AML-193 (cell line): ENCODE measurements at places on chromosomes 4 and X.

DNA sequence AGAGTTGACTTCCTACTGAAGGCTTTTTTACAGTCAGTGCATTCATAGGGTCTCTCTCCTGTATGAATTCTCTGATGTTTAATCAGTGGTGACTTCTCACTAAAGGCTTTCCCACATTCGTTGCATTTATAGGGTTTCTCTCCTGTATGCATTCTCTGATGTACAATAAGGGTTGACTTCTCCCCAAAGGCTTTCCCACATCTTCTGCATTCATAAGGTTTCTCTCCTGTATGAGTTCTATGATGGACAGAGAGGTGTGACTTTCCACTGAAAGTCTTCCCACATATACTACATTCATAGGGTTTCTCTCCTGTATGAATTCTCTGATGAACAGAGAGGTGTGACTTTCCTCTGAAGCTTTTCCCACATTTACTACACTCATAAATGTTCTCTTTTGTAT lies 45.2 kb downstream of the ZNF674 start:
- no peak for DNase-seq

- DNase-seq: no peak
Measured at GRCh38 chr4:131613086-131613823, 1535.8 kb upstream of the PCDH10 start.

DNA sequence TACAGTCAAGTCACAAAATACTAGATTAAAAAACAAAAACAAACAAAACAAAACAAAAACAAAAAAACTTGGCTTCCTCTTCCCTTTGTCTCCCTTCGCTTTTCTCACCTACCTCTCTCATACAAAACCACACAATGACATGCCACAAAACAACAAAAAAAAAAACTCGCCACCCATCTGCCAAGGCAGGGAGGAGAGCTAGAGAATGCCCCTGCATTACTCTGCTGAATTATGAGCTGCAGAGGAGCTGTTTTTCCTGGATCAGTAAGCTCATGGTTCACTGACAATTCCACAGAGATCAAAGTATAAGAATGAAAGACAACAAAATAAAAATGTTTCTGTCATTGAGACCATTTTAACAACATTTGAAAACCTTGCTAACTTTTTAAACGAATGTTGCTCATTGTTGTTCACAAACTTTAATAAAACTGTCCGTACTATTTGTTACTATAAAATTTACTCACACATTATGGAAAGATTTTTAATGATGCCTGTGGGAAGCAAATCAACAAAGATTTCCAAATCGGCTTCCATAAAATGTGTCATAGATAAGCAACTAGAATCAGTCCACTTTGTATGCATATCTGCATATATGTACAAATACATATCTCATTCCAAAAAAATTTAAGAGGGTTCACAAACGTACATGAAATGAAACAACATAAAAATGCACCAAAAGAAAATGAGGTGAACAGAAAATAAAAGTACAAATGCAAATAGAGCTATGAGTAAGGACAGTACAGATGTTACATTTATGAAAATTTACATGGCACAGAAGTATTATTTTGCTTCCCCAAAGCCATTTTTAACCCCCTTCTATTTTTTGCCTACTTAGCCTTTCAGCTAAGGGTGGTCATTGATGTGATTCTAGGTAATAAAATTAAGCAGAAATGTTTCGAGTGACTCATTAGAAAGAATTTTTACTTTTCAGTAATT lies 252.4 kb upstream of the FAT4 start:
- no peak for DNase-seq

GRCh38 chr4:147498031-147498660 lies 17.2 kb downstream of the EDNRA start:
- no peak for DNase-seq

- DNase-seq: no peak
Measured at GRCh38 chr4:31094474-31094873, 374.3 kb downstream of the PCDH7 start.
